ENCODE measurements at places on chromosomes 6 and 20.
A peak's percentile ranks its signal among the peaks of the same experiment; 100 is the strongest.

DNA sequence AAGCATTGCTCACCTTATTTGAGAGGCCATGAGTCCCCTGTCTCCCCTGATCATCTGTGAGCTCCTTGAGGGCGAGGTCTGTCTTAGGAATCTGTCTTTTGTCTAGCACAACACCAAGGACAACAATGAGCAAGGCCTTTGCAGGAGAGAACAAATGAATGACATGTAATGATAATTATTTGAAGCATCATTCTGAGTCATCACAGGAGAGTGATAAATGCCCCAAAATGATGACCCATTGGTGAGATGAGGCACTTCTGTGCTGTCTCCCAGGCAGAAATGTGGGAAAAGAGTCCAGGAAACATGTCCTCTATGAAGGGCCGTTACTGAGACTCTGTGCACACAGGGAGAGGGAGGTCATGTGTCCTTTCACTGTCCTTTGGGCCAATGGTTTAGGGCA lies 105.2 kb upstream of the LRFN2 start:
- DNase-seq: no peak

DNA sequence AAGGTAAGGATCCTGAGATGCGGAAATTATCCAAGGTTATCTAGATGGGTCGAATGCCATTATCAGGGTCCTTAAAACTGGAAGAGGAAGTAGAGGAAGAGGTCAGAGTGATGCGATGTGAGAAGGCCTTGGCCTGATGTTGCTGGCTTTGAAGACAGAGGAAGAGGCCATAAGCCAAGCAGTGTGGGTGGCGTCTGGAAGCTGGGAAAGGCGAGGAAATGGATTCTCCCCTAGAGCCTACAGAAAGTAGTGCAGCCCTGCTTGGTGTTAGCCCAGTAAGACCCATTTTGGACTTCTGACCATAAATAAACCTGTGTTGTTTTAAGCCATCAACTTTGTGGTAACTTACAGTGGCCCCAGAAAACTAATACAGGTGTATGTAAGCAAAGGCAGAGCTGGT lies 2.0 kb downstream of the SRXN1 start:
- DNase-seq: no peak

GRCh38 chr20:63119963-63120807 lies 95.7 kb downstream of the YTHDF1 start:
- DNase-seq: no peak

- DNase-seq: no peak
These were observed 19.4 kb downstream of the CASS4 start for GRCh38 chr20:56431471-56431870.

DNA sequence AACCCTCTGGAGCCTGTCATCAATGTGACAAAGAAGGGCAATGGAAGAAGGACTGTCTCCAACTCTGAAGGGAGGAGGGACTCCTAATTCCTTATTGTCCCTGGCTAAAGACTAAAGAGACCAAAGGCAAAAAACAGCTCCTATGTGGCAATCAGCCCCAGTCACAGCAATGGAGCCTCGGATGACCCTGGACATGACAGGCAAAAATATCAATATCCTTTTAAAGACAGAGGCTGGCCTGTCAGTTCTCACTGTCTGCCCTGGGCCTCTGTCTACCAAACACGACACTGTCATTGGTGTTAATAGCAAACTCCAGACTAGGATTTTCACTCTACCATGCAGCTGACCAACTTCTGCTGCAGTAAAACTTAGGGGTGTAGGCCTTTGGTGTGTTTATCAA lies 38.0 kb upstream of the POU5F1 start:
- no peak for DNase-seq

DNA sequence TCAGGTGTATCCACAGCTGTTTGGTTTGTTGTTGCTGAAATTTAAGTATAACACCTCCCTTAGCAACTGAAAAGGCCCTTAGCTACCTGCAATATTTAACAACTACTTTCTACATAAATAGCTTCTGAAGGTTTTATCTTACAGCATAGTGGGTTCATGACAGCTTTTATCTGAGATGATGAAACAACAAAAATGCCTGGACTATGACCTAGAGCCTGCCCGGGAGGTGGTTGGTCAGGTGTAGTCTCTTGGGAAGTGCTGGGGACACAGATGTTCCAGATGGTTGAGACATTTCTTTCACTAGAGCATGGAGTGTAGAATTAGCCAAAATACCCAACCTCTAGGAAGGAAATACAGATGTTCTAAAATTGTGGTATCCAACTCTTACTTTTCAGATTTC lies 705.4 kb downstream of the MAFB start:
- DNase-seq: no peak

- DNase-seq: peak; percentile 11
These were observed 651 bp upstream of the BLTP3A start for GRCh38 chr6:34791164-34791700.

DNA sequence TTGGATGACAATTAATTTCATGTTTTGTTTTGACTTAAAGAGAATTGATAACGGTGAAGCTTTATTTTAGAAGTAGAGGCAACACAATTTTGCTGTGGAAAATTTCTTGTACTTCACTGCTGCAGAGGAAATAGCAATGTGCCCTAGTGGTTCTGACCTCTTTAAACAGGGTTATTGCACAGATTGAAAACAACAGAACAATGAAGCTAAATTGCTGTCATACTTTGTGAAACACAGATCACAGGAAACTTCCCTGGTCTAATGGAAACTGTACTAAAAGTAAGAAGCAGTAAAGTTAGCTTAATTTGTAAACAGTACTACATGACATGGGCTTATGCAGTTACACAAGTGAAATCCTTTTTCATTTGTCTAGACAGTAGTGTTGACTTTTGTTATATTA lies 31.3 kb downstream of the OR2A4 start:
- DNase-seq: no peak

- DNase-seq: no peak
These were observed 16.4 kb downstream of the PRSS16 start for GRCh38 chr6:27263886-27264285.

DNA sequence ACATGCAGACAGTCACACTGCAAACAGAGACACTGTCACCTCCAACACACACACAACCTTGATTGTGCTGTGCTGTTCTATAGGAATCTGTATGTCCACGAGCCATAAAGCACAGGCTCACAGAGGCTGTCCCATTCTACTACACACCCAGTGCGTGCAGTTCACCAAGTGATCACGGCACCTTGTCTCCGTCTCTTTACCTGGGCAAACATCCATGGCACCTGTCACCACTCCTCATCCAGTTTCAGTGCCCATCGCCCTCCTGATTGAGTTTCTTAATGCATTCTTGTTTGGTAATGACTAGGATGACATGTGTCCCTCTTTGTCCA lies 65.8 kb upstream of the STMND1 start:
- no peak for DNase-seq

DNA sequence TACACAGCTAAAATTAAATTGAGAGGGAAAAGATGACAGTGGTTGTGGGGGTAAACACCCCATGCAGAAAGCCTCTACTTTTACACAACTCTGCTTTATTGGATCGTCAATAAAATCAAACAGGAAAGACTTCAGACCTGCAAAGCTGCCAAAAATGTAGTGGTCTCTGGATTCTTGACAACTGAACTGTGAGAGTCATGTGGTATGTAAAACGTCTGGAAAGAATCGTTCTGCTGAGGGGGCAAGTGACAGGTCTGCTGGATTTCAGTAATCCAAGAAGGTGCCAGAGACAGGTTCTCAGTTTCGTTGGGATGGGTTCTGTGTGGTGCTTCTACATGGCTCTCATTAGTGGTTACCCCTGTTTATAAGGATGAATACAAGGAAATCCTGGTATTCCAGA lies 63.3 kb downstream of the TSPYL4 start:
- peak; percentile 51 for DNase-seq

GRCh38 chr6:70668499-70668812 lies 773 bp downstream of the SMAP1 start:
- no peak for DNase-seq

GRCh38 chr20:44326391-44327159 lies 10.3 kb upstream of the R3HDML start:
- no peak for DNase-seq

DNA sequence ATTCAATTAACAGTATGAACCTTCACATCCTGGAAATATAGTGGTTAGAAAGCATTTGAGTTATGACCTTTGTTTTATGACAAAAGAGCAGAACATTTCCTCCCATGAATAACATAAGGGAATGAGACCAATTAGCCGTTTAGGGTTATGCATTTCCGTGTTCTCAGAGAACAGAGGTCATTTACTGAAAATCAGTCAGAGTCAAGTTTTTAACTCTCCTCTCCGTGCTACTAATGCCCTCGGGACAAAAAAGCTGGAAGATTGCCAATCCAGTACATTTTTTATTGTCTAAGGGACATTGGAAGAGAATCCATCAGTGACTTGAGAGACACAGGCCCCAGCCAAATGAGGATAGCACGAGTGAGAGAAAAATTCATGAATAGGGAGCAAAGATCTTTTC lies 632.7 kb downstream of the RFPL4B start:
- peak; percentile 68 for DNase-seq

DNA sequence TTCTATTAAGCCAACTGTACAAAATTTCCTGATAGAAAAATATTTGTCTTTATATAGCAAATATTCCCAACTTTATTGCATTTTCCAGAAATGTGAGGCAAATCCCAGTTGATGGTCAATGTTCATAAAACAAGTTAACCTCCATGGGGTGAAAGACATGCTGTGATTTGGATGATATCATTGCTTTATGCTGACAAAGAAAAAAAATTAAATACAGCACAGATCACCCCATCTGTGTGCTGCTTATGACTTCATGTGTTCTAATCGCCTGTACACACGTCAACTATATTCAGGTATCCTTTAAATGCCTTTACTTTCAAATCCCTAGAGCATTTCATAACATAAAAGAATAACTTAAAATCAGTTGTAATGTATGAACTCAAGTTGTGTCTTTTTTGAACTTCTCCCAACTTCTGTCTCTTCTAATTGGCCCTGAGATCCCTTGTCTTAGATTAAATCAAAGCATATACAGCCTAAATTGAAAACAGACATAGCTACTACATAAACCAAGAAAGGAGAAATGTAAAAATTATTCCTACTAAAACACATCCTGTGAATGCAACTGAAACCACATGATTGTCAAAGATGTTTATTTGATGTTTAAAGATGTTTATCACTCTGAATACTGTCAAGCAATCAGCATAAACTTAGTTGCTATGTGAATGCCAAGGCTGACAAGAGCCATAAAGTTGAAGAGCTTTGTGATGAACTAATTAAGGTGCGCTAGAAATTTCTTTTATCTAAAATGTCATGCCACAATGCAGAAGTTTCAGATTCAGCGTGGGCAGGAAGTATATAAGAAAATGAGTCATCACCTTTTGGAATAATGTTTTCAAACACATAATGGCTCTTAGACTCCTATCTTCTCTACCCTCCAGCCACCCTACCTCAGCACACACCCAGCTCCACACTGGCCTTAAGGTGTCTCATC lies 68.7 kb downstream of the FILIP1 start:
- DNase-seq: peak; percentile 59

DNA sequence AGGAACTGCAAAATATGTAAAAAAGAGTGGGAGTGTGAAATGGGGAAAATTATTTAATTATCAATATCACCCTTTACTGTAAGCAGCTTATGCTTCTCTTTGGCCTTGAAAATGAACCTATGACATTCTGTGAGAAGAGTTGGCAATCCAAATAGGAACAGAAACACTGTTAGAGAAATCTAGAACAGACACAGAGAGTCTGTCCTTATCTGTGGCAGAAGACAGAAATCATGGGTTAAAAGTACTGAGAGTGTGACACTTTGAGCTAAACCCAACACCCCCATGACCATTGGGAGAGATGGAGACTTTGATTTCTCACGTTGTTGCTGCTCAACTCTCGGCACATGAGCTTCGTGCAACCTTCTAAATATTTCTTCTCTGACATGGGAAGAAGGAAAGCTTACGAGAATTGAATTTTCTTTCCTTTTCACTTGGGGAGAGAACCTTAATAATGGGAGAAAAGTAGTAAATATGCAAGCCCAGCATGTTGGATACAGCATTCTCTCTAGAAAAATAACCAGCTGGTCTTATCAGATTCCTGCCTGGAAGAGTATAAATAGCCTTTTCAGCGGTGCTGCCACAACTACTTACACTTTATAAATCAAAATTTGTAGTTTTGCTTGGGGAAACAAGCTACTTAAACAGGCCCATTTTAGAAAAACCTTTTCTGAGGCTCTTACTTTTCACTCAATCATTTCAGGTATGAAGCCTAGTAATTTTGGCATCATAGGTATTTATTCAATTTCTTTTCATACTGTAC lies 49.4 kb upstream of the NOX3 start:
- no peak for DNase-seq

GRCh38 chr20:18879262-18879661 lies 65.7 kb downstream of the SCP2D1 start:
- no peak for DNase-seq

DNA sequence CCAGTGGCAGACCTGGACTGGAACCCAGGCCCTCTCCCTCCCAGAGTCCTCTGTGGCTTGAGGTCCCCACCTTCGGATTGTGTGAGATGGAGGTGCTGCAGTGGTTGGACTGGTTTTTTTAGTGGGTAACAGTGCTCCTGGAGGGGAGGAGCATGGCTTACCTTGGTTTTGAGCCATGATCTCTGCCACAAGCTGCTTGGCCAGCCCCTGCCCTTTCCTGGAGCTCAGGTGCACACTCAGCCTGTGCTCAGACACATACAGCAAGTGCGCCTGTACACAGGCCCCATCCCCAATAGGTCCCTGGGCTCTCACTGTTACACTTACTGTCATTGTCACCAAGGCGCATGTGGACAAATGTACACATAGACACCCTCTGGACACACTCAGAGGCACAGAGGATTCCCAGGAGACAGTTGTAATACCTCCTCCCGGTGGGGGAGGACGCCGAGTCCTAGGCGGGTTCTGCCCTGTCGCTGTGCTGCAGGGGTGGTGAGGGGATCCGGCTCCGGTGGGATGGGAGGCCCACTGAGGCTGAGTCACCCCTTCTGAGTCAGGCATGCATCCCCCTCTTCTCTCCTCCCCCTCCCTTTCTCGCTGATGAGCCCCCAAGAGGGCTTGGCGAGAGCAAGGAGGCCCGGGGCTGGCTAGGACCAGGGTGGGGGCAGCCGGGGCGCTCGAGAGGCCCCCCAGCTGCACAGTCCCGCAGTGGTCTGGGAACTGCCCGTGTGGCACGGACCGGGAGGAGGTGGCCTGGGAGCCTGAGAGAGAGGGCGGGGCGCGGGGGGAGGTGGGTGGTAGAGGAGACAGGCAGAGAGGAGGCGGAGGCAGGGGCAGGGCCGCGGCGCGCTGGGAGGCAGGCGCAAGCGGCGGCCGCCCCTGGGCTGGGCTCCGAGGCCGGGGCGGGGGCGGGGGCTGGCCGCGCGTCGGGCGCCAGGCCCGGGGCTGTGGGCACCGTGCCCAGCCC lies 522 bp upstream of the EPB41L1 start:
- DNase-seq: peak; percentile 69

GRCh38 chr6:167130712-167131684 lies 8.1 kb downstream of the CCR6 start:
- DNase-seq: no peak

Data from fibroblast of gingiva (primary cell).